ENCODE measurements at places on chromosomes 3 and 15.

GRCh38 chr15:31311735-31312619, 14.7 kb upstream of the KLF13 start:
- DNase-seq, result no peak

DNA sequence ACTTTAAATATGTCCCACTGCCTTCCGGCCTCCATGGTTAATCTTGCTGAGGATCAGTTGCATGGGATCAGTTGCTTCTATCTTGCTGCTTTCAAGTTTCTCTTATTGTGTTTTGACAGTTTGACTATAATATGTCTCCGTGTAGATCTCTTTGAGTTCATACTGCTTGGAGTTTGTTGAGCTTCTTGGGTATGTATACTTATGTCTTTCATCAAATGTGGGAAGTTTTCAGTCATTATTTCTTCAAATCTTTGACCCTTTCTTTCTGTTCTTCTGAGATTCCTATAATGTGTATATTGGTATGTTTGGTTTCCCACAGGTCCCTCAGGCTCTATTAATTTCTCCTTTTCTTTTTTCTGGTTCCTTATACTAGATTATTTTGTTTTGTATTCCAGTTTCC, 30.8 kb downstream of the PCCB start:
- no peak for DNase-seq

- DNase-seq, result no peak
Observed at GRCh38 chr3:185526349-185526951, 25.9 kb downstream of the LIPH start.

DNA sequence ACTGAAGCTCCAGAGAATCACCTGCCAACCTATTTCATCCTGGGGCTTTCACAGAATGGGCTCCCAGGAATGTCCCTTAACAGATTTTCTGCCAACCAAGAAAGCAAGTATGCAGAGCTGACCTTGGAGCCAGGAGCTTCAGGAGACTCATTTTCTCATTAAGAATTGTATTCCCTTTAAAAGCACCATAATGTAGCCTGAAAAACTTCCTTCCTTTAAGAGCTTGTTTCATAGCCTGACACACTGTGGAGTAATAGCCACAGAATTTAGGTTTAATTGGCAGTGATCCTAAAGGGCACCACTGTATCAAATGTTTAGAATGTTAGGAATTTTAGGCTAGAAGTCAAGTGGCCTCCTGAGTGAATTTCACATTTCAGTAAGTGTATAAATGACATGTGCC, 309.8 kb downstream of the GBE1 start:
- DNase-seq, result no peak

DNA sequence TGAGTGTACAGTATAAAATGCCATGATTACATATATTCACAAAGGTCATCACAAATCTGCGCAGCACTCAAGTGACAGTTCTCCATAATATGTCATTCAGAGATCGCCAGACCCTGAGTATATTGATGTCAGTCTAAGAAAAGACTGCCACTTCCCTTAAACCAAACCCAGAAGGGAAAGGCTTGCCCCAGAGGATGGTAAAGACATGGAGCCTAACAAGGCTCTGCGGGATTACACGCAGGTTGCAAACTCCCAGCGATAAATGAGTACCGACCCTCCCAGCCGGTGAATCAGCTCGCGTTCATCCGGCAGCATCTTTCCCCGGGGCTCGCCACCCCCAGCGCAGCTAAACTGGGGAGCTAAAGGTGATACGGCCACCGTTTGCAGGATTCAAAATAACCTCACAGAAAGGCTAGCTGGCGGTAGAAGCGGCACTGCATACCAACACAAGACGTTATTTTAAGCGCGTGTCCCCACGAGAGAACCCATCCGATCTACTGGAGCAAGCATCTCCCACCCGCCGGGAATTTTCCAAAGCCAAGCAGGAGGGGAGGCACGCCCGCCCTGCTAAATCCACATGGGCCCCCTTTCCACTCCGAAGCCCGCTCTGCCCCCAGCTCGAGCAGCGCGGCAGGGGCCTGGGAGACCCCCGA, 643 bp downstream of the MYO5A start:
- peak; percentile 39 for DNase-seq

GRCh38 chr3:61253756-61254155, 2.5 kb upstream of the FHIT start:
- no peak for DNase-seq

DNA sequence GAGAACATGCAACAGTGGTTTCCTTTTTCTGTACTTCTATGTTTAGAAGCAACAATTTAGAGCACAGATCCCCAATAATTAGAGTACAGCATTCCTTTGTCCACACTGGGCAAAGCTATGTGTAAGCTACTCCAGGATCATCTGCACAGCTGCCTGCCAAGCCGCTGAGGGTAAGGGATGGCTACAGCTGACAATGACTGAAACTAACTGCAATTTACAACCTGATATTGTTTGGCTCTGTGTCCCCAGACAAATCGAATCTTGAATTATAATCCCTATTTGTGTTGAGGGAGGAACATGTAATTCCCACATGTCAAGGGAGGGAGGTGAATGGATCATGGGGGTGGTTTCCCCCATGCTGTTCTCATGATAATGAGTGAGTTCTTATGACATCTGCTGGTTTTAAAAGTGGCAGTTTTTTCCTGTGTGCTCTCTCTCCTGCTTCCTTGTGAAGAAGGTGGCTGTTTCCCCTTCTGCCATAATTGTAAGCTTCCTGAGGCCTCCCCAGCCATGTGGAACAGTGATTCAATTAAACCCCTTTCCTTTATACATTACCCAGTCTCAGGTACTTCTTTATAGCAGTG, 54.8 kb upstream of the TNFSF10 start:
- DNase-seq, result no peak

- DNase-seq, result no peak
Observed at GRCh38 chr3:122727766-122728165, 47.1 kb downstream of the PARP14 start.

DNA sequence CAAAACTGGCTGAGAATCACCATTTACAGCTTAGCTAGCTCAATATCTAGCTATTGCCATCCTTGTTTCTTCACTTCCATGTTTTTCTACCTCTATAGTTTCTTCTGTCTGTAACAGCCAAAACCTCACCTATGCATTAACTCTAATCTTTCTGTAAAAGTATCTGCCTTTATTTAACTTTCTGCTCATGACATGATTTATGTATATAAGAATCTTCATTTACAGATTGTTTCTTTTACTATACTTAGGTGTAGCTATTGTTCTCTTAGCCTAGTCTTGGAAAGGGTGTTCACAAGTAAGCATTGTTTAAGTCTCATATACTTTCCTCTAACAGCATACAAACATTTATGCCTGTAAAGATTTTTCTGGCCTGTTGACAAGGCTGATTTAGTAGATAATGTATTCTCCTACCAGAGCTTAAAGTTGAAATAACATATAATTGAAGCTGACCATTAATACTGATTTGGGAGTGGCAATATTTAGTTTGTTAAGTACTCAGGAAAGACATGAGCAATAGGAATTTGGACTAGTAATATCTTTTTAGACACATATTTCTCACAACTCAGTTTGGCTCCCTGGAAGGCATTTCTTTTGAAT, 9.4 kb downstream of the FILIP1L start:
- no peak for DNase-seq

GRCh38 chr15:79724312-79724711, 172.5 kb downstream of the MTHFS start:
- DNase-seq, result no peak
